Stimulated activated CD4-positive, alpha-beta T cell treated with anti-CD3 and anti-CD28 coated beads, Interleukin-1b, Interleukin-23, amount 100 ng/mL, for 48 hours (primary cell): ENCODE measurements at places on chromosomes 3 and 15.

DNA sequence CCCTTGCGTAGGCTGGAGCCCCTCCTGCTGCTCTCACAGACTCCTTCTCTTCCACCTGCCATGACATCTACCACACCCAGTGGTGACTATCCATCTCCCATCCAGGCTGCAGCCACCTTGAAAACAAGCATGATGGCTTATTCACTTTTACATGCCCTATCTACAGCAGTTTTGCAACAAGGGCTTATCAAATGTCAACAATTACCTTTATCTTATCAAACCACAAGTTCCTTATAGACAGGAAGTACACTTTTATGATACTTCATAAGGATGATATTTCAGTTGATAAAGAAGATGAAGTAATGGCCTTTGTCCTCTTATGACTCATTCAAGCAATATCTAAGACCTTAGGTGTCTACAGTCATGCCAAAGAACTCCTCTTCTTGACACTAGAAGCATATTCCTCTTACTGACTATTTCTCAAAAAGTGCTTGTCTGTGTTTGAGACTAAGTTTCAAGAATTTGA lies 125.3 kb upstream of the SPRED1 start:
- no peak for DNase-seq

GRCh38 chr3:175066617-175067415 lies 207.7 kb downstream of the NAALADL2 start:
- DNase-seq = no peak

DNA sequence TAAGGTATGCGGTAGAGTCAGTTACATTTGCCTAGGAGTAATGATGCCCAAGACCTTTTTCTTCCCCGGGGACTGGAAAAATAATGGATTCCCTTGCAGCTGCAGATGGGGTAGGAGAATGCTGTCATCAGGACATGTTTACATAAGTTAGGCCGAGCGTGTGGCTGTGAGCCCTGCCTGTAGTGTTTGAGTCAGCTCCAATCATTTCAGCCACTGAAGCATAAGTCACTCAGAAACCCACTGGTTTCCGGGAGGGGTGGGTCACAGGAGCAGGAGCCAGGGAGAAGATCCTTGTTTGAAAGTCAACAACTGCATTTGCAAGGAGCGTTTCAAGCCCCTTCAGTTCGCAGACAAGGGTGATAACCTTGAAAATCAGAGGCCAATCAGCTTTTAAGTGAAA lies 562.3 kb downstream of the MCTP2 start:
- DNase-seq = no peak

DNA sequence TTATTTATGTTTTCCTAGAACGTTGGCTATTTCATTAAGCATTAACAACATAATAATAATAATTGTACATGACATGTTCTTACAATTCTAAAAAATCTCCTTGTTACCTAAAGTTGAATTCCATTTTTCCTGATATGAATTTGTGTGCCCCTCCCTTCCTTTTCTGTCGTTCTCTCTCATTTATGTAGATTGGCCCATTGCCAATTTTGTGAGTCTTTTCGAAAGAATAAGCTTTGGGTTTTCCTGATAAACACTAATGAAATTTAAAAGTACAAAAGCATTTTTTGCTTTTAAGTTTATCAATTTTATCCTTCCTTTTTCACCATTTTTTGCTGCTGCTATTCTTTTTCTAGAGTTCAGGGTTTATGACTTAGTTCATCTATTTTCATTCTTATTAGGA lies 44.9 kb downstream of the PRR23E start:
- DNase-seq = no peak

- no peak for DNase-seq
These were observed 129.8 kb upstream of the CPNE4 start for GRCh38 chr3:132164469-132165092.
